ENCODE measurements at places on chromosomes 16 and 17. TPM values are rescaled to one million over a fixed set of nuclear protein-coding genes. Genes with fewer than 3 reads are reported as not detected.

Gene KRT40
- not detected for total RNA-seq

Gene KRTAP9-4
- total RNA-seq = not detected

Gene GRB7
- total RNA-seq = 14.0 TPM

Gene C16orf46
- total RNA-seq = 3.2 TPM

Gene WFDC1
- 14.7 TPM for total RNA-seq

Gene RNF167
- 57.8 TPM for total RNA-seq

Gene KCTD19
- total RNA-seq = not detected
